Neural progenitor cell (in vitro differentiated cells): ENCODE measurements at places on chromosomes 2 and 18. TPM values are rescaled to one million over a fixed set of nuclear protein-coding genes. Genes with fewer than 3 reads are reported as not detected.

DNA sequence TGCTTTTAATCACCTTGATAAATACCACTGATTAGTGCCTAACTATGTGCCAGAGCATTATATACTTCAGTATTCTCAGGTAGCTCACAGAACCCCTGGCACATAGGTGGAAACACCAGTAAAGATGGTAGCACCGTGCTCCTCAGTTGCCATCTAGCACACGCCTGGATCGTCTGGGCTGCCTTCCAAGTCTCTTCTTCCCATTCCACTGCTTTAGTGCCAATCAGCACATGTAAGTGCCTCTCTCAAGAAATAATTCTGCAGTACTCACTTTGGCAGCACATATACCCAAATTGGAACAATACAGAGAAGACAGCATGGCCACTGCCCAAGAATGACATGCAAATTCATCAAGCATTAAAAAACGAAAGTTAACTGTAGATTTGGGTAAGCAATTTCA, 13.0 kb downstream of the POLR2D start:
- no peak for DNase-seq
- peaks cover 3% of the 10 kb centered on the region for H3K36me3 ChIP-seq
- no peaks in the 10 kb centered on the region for H3K27me3 ChIP-seq
- no peak overlapping the region for H3K4me3 ChIP-seq
- no peak overlapping the region for H3K27ac ChIP-seq
- H3K4me1 ChIP-seq: no peaks in the 10 kb centered on the region

Gene HMSD
- 0.19 and 0.88 TPM in 2 replicates for total RNA-seq

DNA sequence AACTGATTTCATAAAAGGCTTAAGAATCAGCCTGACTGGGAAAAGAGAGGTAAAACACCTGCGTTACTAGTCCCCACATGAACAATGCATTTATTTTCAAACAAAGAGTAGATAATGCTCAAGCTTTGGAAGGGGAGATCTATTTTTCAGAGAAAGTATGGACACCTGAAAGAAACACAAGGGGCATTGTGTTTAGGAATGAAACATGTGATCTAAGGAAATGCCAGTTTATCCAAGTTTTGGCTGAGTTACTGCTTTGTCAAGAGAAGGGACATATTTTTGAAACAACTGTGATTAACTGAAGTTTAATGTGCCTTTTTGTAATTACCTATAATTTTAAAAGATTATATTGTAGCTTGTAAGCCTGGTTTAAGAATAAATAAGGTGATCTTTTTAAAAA, 49.3 kb upstream of the RBBP8 start:
- H3K36me3 ChIP-seq: no peaks in the 10 kb centered on the region
- H3K4me1 ChIP-seq: peaks cover 12% of the 10 kb centered on the region
- H3K4me3 ChIP-seq: no peak overlapping the region
- no peaks in the 10 kb centered on the region for H3K27me3 ChIP-seq

DNA sequence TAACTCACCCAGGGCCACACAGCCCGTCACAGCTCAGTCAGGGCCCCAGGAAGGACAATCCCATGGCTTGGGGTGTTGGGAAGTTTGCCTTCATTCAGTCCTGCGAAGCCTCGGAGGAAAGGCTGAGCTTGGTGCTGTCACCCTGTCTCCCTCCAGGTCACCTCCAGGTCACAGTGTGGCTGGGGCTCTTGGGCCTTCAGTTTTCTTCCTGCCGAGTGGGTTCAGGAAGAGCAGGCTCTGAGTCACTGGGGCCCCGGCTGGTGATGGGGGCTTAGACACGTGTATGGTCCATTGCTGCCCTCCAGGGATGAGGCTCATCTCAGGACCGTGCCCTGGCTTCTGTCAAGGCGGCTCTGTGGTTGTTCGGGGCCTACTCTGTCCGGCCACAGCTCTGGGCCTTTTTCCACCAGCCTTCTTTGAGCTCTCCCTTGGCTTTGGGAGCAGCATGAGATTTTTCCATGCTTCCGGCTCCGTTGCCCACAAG, 118.6 kb downstream of the INHBB start:
- no peak for DNase-seq
- H3K36me3 ChIP-seq: no peaks in the 10 kb centered on the region
- H3K27ac ChIP-seq: no peak overlapping the region

DNA sequence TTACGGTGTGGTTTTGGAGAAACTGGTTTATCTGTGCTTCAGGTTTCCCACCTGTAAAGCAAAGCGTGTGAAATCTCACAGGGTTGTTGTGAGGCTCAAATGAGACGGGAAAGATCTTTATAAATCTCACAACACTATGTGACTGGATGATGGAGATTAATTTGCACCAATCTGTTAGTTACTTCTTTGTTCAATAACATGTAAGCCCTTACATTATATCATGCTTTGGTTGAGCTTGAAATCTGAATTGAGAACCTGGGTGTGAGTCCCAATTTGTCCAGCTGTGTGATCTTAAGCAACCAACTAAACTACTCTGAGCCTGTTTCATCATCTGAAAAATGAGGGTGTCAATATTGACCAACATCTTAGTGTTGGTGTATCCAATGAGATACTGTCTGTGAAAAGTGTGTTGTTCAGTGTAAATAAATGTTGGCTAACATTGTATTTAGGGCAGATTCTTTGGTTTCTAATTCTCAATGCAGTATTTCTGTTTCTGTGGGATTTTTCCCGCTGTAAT, 741 bp upstream of the GCKR start:
- no peaks in the 10 kb centered on the region for H3K4me1 ChIP-seq
- DNase-seq: no peak
- H3K27me3 ChIP-seq: peaks cover 54% of the 10 kb centered on the region
- H3K36me3 ChIP-seq: no peaks in the 10 kb centered on the region

- no peak overlapping the region for H3K27ac ChIP-seq
- no peaks in the 10 kb centered on the region for H3K27me3 ChIP-seq
- no peak overlapping the region for H3K4me3 ChIP-seq
- DNase-seq: no peak
- H3K4me1 ChIP-seq: peaks cover 23% of the 10 kb centered on the region
- peaks cover 20% of the 10 kb centered on the region for H3K36me3 ChIP-seq
Observed at GRCh38 chr2:189854187-189854586, 69.9 kb downstream of the PMS1 start.

GRCh38 chr2:126656431-126657147, 631 bp downstream of the GYPC start:
- peak; percentile 72 for DNase-seq
- H3K4me3 ChIP-seq: peak overlapping the region; percentile 51
- peaks cover 19% of the 10 kb centered on the region for H3K27me3 ChIP-seq
- no peak overlapping the region for H3K27ac ChIP-seq
- peaks cover 34% of the 10 kb centered on the region for H3K4me1 ChIP-seq

DNA sequence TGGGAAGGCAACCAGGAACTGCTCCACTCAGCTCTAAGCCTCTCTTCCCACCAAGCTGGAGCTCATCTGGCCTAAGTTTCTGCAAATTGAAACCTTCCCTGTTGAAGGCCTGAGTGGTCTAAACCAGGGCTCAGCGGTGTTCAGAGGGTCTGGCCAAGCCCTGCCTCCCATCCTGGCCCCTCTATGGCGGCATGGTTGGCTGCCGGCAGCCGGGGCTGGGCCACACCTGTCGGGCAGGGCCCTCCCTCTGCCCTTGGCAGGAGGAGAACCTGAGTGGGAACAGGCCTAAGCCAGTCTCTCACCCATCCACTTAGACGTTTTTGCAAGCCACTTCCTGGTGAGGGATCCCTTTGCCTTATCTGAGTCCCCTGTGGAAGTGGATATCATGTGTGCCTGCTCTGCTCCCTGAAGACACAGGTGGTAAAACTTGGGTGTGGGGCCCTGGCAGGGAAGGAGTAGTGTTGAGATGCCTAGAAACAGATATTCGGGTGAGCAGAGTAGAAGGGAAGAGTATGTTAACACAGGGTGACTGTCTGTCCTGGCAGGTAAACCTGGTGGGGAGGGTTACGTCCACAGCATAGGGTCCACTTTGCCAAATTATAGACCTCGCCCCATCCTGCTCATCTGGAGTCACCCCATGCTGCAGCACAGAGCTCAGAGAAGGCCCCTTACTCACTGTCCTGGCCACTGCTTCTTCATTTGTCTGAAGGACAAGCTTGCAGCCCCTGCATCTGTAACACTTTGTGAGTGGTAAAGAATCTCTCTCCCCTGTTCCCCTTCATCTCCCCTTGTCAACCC, 63.0 kb upstream of the SIX2 start:
- no peaks in the 10 kb centered on the region for H3K36me3 ChIP-seq
- no peak for DNase-seq
- peaks cover 33% of the 10 kb centered on the region for H3K4me1 ChIP-seq

Gene CKAP2L
- total RNA-seq: 28.2 and 53.7 TPM in 2 replicates

Gene RNF25
- total RNA-seq: 9.6 and 18.5 TPM in 2 replicates

GRCh38 chr2:135948642-135949355, 36.6 kb downstream of the DARS1 start:
- H3K4me3 ChIP-seq: no peak overlapping the region
- DNase-seq: no peak
- H3K27me3 ChIP-seq: no peaks in the 10 kb centered on the region
- peaks cover 5% of the 10 kb centered on the region for H3K4me1 ChIP-seq
- no peak overlapping the region for H3K27ac ChIP-seq

DNA sequence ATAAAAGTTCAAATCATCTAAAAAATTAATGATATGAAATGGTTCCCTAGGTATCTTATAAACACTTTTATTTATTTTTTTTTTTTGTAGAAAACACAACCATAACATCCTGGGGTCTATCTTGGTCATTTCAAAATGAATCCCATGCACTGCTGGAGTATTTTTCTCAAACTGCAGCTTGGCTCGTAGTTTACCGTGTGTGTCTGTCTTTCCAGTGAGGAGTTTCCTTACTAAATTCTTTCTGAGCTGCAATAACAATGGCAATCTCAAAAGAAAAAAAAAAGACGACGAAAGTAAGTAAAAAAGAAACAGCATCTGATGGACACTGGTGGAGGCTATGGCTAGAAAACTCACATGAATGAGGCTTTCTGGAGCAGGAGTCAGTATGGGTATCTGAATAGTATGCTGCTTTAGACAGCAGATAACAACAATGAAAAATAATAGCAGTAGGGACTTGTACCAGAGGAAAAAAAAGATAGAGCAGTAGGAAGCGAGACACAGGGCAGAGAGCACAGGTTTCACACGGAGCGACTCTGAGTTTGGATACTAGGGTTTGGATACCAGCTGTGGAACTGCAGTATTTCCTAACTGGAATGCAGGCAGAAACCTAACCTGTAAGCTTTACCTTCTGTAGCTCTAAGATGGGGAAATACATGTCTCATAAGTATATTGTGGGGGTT, 43.5 kb downstream of the CALCRL start:
- H3K4me1 ChIP-seq: peaks cover 25% of the 10 kb centered on the region
- H3K27ac ChIP-seq: no peak overlapping the region
- DNase-seq: no peak
- H3K4me3 ChIP-seq: no peak overlapping the region
- no peaks in the 10 kb centered on the region for H3K36me3 ChIP-seq

DNA sequence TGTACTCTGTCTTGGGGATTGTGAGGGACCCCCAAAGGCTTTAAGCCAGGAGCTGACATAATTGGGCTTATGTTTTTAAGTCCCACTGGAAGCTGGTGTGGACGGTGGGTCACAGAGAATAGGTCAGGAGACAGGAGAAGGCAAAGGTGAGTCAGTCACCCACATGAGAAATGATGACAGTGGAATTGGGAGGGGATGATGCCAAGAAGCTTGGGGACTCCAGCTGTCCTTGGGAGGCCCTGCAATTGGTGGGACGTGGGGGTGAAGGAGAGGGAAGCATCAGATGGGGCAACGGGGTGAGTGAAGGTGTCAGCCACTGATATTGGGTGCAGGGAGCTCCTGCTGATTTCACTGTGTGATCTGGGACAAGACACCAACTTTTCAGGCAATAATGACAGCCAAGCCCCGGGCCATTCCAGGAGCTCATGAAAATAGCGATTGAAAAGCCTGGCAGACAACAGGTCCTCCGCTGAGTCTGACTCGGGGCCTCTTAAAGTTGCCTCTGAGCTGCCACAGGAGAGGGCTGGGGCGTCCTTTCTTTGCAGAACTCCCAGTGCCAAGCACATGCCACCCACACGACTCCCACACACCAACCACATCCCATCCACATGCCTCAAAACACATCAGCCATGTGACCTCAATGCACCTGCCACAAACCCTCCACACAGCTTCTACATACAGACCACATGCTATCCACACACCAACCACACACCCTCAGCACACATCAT, 13.4 kb downstream of the TNS1 start:
- H3K4me3 ChIP-seq: no peak overlapping the region
- no peak for DNase-seq
- peaks cover 19% of the 10 kb centered on the region for H3K27me3 ChIP-seq
- H3K27ac ChIP-seq: no peak overlapping the region

- no peaks in the 10 kb centered on the region for H3K27me3 ChIP-seq
- no peaks in the 10 kb centered on the region for H3K36me3 ChIP-seq
- peaks cover 15% of the 10 kb centered on the region for H3K4me1 ChIP-seq
- H3K4me3 ChIP-seq: no peak overlapping the region
Observed at GRCh38 chr2:3129867-3130266, 247.8 kb downstream of the EIPR1 start.

DNA sequence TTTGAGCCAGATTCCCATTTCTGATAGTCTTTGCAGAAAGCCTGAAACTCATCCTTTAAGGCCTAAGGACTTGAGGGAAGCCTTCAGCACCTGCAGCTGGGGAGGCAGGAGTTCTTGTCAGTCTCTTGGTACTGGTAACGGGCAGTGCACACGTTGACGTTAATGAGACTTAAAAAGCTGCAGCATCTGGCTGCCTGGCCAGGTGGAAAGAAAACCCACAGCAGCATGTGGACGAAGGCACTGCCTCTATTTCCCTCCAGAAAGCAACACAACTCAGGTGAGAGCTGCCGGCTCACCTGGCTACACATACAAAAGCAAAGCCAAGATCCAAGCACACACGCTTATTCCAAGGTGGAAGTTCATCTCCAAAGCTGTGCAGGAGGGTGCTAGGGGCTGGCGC, 178.8 kb downstream of the ANAPC1 start:
- H3K27ac ChIP-seq: peak overlapping the region; percentile 95
- H3K4me3 ChIP-seq: no peak overlapping the region
- H3K36me3 ChIP-seq: no peaks in the 10 kb centered on the region
- peak; percentile 50 for DNase-seq
- peaks cover 63% of the 10 kb centered on the region for H3K4me1 ChIP-seq

- H3K4me3 ChIP-seq: no peak overlapping the region
- no peaks in the 10 kb centered on the region for H3K36me3 ChIP-seq
- H3K27me3 ChIP-seq: no peaks in the 10 kb centered on the region
- no peaks in the 10 kb centered on the region for H3K4me1 ChIP-seq
Observed at GRCh38 chr18:30271716-30272115, 770.8 kb downstream of the DSC3 start.
